ENCODE measurements at places on chromosomes 7 and 10.

- DNase-seq = no peak
Observed at GRCh38 chr10:132319853-132320653, 11.9 kb upstream of the LRRC27 start.

GRCh38 chr7:151451626-151452571 is 12.0 kb upstream of the CRYGN start:
- no peak for DNase-seq

- DNase-seq = no peak
Observed at GRCh38 chr10:78266741-78267469, 233.2 kb downstream of the RPS24 start.

DNA sequence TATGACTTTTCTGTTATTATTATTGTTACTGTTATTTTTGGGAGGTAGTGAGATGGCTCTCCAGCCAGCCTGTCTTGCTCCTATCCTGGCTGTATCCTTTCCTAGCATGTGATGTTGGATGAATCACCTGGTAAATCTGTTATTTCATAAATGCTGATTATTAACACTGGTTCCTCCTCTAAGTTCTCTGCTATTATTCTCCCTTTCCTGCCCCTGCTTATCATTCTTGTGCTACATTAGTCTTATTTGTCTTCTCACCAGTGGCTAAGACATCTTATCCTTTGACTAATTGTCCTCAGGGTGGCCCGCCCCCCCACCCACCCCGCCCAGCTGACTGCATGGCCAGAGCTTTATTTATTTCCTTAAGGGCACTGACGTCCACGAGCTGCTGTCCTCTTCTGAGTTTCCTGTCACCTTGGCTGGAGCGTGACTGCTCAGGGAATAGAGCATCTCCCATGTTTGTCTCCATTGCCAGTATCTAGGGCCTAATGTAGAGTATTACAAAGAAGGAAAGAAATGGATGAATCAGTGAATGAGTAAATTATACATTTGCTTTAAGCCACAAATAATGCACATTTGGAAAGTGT is 110.1 kb upstream of the KLF6 start:
- DNase-seq = no peak

DNA sequence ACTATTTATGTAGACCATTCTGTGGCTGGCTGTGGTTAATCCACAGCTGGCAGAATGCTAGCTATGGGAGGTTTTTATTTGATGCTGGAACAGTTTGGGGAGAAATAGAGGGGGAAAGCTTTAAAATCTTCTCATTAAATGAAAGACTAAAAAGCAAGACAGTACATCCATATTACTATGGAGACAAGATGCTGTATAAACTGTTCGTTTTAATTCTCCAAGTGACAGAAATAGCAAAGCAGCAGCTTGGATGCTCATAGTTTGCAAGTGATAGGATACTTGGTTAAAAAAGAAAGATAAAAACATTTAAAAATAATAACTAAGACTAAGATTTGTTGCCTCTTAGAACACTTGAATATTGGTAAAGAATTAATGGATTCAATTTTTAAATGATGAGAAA is 304.9 kb upstream of the KAT6B start:
- no peak for DNase-seq

DNA sequence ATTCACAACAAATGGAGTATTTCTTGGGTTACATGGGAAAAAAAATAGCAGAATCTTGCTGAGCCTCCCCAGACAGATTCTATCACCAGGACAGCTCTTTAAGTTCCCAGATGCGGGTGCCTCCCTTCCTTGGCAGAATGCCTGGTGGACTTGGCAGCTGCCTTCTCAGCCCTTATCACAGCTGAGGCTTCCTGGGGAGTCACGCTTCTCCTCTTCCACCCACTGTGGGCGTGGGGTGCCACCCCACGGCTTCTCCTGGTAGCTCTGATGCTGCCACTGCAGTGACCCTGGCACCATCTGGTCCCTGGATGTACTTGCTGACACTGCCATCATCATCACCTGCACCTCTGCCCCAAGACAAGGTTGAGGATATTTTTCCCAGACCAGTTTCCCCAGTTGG is 16.2 kb upstream of the NME8 start:
- DNase-seq = peak; percentile 79

DNA sequence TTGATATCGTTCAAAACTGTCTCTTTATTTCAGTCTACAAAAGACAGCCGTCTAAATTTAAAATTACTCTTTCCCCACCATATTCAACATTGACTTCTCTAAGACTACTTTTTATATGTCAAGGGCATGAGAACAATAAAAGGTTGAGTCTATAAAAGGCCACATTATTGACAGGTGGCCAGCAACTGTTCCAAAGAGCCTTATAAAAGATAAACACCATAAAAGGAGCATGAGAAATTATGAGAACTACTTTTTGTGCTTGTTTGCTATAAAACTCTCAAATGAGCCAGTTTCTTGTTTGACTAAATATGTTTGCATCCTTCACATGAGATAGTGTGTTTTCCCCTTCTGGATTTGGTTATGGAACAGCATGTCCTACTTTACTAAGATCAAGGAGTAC is 189.2 kb downstream of the THSD7A start:
- DNase-seq = no peak

DNA sequence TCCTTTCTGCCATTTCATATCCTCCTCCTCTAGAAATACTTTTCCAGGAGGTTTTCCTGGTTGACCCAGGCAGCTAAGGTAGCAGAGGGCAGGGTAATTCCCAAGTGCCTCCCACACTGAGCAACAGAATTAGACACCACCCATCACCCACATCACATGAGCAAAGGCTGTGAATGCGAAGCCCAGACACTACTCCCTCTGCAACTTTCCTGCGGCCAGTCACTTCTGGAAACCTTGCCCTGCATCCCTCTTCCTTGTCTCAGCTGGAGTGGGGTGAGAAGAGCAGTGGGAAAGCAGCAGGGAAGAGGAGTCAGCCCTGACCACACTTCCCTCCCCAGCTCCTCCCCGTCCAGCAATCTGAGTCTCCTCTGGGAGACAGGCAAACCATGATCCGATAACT is 15.2 kb downstream of the TMEM176B start:
- DNase-seq = no peak

GRCh38 chr7:149077594-149077993 is 12.9 kb downstream of the ZNF786 start:
- no peak for DNase-seq

DNA sequence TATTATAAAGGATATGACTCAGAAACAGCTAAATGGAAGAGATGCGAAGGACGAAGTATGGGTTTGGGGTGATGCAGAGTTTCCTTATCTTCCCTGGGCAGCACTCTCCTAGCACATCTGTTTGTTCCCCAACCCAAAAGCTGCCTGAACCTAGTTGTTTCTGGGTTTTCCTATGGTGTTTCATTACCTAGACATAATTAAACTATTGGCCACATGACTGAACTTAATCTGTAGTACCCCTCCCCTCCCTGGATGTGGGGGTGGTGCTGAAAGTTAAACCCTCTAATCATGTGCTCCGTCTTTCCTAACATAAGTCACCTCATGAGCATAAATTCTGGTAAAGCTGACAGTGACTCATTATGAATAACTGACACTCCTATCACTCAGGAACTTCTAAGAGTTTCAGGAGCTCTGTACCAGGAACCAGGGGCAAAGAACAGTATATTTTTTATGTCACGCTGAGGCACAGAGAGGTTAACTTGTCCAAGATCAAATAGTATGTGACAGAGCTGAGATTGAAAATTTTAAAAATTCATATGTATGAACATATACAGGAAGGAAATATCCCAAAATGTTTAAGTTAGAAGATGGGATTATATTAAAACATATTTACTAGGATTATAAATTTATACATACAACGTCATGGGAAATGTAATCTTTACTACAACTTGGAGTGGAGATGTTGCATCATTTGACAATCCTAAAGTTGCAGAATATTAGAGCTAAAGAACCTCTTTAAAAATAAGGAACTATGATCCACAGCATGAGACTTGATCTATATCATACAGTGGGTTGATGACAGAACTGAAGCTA is 4.8 kb downstream of the STRIP2 start:
- no peak for DNase-seq

GRCh38 chr7:105000927-105001336 is 13.1 kb upstream of the KMT2E start:
- DNase-seq = no peak

- DNase-seq = no peak
Observed at GRCh38 chr10:17059197-17059688, 70.4 kb downstream of the CUBN start.

GRCh38 chr7:120997882-120998474 is 9.5 kb downstream of the CPED1 start:
- DNase-seq = peak; percentile 55

DNA sequence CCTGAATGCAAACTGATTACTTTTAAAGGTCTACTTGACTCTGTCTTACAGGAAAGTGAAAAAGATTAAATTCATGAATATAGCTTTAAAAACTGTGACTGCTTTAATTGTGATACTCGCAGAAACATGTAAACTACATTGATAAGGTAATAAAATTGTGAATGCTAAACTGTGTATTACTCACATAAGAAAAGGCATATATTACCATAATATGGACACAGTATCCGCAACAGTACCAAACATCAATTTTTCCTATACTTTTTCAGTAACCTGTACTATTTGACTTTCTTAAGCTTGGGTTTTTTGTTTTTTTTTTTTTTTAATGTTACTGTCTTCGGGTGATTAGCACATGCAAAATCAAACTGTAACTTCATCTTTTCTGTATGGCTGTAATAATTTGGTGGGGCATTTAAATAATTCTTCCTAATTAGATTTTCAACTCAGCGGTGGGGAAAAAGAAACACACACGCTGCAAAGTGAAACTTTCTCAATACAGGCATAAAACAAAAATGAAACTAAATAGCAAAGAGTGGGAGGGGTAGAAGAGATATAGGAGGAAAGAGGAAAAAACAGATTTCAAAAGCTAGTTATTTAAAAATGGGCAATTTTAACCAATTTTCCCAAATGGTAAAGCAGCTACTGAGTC is 23.2 kb downstream of the NT5C3A start:
- DNase-seq = no peak

DNA sequence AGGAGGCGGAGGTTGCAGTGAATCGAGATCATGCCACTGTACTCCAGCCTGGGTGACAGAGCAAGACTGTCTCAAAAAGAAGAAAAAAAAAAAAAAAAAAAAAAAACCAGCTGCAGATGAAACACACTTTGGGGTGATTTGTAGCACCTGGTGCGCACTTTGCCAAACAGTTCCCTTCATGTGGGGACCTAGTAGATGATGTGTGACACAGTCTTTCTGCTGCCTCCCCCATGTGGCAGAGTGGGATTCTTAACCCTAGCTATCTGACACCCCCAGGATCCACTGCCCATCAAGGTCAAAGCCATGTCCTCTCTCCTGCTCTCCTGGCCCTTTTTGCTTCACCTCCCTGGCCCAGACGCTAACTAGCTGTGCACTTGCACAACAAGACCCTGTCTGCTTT is 52.1 kb upstream of the PDZD8 start:
- no peak for DNase-seq

DNA sequence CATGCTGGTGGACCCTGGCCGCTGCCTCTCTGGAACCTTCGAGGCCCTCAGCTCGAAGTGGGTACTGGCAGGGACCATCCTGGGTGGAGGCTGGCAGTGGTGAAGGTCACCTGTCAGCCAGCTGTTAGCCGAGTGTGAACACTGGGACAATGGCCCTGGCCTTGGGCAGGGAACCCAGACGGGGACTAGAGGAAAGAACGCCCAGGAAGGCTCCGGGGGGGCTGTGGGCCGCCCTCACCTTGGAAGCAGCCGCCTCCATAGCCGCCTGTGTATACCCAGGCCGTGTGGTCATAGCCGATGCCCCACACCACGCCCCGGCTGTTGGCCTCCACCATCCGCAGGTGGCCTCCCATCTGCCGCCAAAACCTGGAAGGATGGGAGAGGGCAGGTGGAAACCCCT is 17.6 kb downstream of the BHLHA15 start:
- no peak for DNase-seq

DNA sequence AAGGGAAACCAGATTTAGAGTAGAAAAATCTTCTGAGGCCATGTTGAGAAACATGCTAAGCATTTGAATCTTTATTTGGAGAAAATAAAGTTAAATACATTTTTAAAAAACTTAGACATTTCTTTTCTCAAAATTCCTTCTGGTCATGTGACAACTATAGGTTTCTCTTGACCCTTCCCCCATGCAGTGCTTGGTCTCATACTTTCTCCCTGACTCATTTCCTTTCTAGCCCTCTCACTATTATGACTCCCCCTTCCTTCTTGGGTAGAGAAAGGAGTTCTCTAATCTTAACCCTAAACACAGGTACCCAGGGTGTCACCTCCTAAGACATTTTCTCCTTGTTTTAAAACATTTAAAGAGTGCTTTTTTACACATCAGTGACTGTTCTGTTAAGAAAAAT is 179.5 kb upstream of the TMEM106B start:
- DNase-seq = no peak

- DNase-seq = no peak
Observed at GRCh38 chr7:80151274-80151665, 16.6 kb downstream of the GNAI1 start.

GRCh38 chr10:101291331-101292193 is 62.3 kb upstream of the LBX1 start:
- peak; percentile 59 for DNase-seq

DNA sequence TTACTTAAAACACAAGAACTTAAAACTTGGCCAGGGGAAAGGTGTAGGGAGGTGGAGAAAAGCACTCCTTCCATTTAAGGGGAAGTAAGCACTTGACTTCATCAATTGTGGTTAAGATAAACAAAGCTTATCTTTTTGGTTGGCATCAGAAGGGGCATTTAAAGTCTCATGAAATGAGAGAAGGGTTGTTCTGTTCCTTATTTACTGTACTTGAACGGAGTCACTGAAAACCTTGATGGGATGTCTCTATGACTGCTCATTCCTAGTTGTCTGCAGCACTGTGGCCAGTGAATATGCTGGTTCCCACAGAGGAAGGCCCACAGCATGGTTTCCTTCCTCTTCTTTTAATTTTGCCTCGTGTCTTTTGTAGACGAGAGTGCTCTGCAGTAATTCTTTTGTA is 229.3 kb downstream of the AUTS2 start:
- no peak for DNase-seq

- peak; percentile 88 for DNase-seq
Observed at GRCh38 chr10:132418527-132419416, 21.8 kb downstream of the PWWP2B start.

DNA sequence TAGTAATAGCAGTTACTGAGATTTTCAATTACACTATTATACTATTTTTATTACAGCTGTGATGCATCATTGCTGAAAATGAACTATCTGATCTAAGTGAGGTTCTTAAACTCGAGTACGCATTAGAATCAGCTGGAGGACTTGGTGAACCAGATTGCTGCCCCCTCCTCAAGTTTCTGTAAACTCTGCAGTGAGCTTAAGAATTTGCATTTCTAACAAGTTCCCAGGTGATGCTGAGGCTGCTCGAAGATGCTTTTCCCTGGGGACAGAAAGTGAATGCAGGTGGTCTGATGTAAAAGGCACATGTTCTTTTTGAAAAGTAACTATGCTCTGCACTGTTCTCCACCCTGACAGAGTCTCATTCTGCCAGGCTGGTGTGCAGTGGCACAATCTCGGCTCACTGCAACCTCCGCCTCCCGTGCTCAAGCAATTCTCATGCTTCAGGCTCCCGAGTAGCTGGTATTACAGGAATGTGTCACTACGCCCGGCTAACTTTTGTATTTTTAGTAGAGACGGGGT is 12.5 kb downstream of the RNF133 start:
- DNase-seq = no peak

GRCh38 chr7:51591223-51591622 is 274.6 kb upstream of the COBL start:
- DNase-seq = no peak

Data from lower lobe of right lung (tissue), 2 donors.